ENCODE measurements at places on chromosomes 7 and 10.

DNA sequence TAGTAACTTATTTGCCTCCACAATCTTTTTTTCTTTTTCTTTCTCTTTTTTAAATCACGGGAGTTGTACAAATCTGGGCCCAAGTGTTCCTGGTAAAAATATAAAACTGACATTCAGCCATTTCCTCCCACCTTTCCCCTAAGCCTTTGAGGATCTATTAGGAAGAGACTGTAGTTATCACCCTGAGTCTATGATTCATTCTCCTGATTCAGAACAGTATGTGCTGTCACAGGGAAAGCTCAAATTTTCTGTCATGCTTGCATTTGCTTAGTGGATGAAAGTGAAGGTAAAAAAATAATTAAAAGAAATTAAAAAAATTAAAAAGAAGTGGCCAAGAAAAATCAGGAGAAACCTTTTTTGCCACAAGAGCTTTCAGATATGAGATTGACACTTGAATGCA is 71.7 kb downstream of the KIF20B start:
- DNase-seq = no peak

- no peak for DNase-seq
These were observed 18.6 kb upstream of the VDAC2 start for GRCh38 chr10:75191821-75192568.

GRCh38 chr10:47260505-47261111 is 39.4 kb upstream of the GDF10 start:
- no peak for DNase-seq

DNA sequence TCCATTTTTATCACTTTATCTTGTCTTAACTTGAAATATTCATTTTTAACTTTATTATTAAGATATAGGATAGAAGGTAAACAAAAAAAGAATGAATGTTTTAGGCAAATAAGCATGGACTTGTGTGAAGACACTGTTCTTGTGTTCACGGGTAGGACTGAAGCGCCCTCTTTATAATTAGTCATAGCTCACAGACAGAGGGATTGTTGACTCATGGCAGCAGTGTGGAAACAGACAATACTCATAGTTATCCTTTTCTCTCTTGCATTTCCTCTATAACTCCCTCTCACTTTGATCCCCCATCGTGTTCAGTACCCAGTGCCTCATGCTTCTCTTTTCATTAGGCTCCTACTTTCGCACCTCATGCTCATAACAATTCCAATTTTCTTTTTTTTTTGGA is 731.8 kb downstream of the PHTF2 start:
- no peak for DNase-seq

DNA sequence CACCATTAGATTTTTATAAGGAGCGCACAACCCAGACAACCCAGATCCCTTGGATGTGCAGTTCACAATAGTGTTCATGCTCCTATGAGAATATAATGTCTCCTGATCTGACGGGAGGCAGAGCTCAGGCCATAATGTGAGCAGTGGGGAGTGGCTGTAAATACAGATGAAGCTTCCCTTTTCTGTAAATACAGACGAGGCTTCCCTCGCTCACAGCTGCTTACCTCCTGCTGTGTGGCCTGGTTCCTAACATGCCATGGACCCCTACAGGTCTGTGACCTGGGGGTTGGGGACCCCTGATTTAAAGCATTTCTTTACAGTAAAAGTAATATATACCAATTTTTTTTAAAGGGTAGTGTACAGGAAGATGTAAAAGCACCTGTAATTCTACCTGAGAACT is 33.2 kb downstream of the HELLS start:
- no peak for DNase-seq

GRCh38 chr10:2130705-2131305 is 393.5 kb upstream of the ADARB2 start:
- DNase-seq = no peak

GRCh38 chr7:14748461-14748860 is 154.1 kb downstream of the DGKB start:
- no peak for DNase-seq
